ENCODE measurements at places on chromosomes 2 and 18.
A peak's percentile ranks its signal among the peaks of the same experiment; 100 is the strongest.

DNA sequence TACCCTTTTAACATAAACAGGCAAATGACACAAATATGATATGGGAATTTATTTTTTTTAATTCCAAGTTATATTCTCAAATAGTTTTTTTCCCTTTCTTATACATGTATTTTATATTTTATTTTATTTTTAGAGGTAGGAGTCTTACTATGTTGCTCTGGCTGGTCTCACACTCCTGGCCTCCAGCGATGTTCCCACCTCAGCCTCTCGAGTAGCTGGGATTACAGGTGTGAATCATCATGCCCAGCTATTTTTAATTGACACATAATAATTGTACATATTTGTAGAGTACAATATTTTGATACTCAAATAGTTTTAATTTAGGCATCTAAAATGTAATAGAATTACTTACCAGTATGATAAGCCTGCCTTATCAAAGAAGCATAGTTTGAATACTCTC is 12.2 kb downstream of the BAZ2B start:
- DNase-seq = no peak

DNA sequence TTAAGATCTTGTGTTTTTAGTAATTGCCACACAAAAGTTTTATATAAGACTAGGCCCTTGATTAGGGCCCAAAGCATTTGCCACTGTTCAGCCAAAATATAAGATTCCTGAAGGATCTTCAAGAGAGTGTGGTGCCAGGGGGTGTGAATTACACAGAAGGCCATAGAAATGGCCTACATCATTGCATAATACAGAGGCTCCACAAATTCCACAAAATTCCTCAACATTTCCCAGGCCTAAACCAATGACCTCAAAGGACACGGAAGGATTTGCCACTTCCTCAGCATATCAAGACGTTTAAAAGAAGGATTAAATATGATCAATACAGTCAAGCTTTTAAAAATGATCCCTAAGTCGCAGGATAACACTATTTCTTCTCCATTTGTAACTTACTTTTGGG is 24.1 kb downstream of the COL6A3 start:
- no peak for DNase-seq

GRCh38 chr18:44602845-44603244 is 77.8 kb upstream of the SETBP1 start:
- no peak for DNase-seq

GRCh38 chr2:45497355-45497754 is 113.7 kb downstream of the SRBD1 start:
- no peak for DNase-seq

- DNase-seq = peak; percentile 12
Measured at GRCh38 chr2:104849618-104850141, 4.2 kb upstream of the POU3F3 start.

DNA sequence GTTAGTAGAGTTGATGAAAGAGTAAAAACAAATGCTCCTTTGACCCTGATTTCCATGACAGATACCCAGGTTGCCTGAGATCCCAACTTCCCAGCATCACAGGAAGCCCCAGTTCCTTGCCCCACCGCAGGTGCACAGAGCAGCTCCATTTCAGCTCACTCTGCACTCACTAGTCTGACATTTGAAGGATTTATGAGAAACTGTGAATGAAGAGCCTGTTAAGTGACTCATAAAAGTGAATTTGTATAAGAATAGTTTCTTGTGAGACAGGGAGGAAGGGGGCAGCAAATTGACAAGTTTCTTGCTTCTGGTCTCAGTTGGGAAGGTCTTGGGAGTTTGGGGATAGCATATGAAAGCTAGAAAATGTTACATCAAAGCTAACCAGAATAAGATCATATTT is 248.7 kb upstream of the ATP5MC3 start:
- no peak for DNase-seq

DNA sequence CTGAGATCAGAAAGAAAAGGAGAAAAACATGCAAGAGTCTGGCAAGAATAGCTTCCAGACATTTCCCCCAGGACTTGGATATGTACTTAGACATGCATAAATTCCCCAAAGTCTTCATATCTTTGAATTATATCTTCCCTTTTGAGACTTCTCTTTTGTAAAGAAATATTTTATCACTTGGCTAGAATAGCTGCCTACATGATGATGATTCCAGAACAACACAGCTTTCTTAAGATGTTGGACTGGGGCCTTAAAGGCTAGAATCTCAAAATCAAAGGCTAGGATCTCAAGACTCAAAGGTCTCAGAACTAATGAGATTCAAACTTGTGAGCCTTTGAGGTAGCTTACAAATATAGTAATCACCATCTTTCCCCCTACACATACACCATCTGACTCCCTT is 842.3 kb downstream of the BCL11A start:
- DNase-seq = no peak

DNA sequence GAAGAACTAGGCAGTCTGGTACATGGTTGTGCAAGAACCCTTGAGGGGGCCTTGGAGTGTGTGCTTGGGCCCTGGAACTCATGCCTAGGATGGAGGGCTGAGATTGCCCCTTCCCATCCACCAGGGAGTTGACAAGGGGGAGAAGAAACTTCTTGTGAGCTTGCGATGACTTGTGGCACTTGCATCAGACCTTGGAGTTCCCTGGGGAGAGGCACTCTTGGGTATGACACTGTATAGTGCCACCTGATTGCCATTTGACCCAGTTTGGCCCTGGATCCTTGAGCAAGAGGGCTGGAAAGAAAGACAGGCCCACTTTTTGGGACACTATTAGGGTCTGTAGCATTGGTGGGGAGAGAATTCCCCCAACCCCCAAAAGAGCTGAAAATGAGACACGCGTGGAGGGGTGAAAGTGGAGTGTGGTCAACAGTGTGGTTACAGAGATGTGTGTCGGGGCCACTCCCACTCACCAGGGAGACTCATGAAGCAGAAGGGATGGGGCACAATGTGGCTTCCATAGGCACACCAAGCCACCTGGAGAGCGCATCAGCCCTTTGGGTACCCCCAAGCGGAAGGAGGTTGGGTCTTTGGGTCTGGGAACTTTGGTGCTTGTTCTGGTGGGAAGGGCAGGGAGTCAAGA is 101.3 kb downstream of the MSH2 start:
- no peak for DNase-seq

- DNase-seq = no peak
Measured at GRCh38 chr2:173394091-173394974, 39.7 kb downstream of the CDCA7 start.

- DNase-seq = no peak
Measured at GRCh38 chr2:51212374-51212773, 180.4 kb upstream of the NRXN1 start.

GRCh38 chr2:159971365-159972152 is 90.9 kb downstream of the PLA2R1 start:
- peak; percentile 93 for DNase-seq

DNA sequence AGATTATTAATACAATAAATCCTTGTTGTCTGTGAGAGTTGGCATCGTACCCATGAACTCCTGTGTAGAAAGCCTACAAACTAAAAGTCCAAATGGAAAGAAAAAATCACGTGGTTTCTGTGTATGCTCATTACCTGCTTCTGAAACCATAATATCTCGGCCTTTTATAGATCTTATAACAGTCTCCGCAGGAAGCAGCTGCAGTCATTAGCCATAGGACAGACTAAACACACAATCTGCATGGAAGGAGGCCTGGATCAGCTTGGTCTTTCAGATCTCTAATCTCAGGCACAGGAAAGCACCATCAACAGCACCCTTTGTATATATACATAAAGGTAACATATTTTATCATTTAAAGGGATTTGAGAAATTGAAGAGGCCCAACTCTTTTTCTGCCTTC is 508.9 kb upstream of the TCF4 start:
- no peak for DNase-seq

GRCh38 chr2:137928547-137929518 is 35.4 kb upstream of the HNMT start:
- DNase-seq = no peak

DNA sequence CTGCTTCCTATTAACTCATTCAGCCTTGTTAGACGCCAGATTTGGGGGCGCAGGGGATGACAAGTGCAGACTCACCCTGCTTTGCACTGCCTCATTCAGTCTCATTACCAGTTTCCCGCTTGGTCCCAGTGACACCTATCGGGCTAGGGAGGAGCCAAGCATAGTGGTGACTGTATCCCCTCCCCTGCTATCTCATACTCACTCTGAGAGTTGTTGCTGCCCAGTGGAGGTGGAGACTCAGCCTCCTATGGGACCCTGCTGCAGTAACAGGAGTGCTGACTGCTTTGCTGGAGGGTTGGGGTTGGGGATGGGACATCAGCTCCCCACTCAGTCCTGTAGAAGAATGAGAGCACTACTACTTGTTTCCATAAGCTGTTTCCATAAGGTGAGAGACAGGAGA is 21.3 kb upstream of the PIK3C3 start:
- no peak for DNase-seq

- no peak for DNase-seq
Measured at GRCh38 chr18:69840445-69840844, 107.2 kb downstream of the CD226 start.

GRCh38 chr2:223092667-223093066 is 40.7 kb downstream of the KCNE4 start:
- DNase-seq = no peak

- no peak for DNase-seq
Measured at GRCh38 chr2:38959938-38960608, 70.4 kb downstream of the ARHGEF33 start.
